GDM1 (cell line): ENCODE measurements at places on chromosomes 6 and 20.
A peak's percentile ranks its signal among the peaks of the same experiment; 100 is the strongest.

DNA sequence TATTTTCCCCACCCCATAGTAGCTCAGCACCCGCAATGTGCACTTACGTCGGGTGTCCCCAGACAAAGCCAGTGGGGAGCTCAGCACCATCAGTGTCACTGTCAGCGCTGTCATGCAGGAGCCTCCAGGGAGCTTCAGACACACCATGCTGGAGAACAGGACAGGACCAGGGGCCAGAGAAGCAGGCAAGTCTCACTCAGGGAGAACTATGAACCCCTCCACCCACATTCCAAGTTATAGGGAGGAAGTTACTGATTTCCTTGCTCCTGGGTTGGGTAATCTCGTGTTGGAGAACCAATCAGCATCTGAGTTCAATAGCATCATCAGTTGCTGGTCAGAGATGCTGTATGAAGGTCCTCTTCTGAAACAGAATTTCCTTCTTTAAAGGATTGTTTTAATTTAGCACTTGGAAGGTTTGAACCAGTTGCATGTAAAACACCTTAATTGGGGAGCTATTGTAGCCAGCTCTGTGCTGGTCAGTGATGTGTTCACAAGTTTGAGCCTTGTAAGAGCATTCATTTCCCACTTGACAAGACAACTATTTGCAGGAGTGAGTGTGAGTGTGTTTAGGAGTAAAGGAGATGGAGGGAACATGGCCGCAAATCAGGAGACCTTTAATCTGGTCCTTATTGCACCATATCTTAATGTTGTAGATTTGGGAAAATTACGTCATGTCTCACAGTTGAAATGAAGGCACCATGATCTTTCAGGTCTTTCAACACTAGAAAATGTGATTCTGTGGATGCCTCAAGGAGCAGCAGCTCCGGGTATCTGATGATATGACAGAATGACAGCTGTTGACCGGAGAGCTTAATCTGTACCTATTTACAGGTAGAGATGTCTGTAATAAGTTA is at the start of gene HLA-DRB1:
Gene HLA-DRB1 (minus strand): TSS at position 253 of the 854 bp plus-strand sequence. CDS start 106 bp downstream, at position 147.
- DNase-seq, result peak; percentile 61

GRCh38 chr20:36804425-36804824 is 30.9 kb upstream of the DSN1 start:
- DNase-seq, result no peak

- no peak for DNase-seq
Observed at GRCh38 chr20:37796121-37796520, 102.3 kb downstream of the CTNNBL1 start.

GRCh38 chr6:109083657-109084056 is 11.0 kb downstream of the SESN1 start:
- DNase-seq, result no peak

DNA sequence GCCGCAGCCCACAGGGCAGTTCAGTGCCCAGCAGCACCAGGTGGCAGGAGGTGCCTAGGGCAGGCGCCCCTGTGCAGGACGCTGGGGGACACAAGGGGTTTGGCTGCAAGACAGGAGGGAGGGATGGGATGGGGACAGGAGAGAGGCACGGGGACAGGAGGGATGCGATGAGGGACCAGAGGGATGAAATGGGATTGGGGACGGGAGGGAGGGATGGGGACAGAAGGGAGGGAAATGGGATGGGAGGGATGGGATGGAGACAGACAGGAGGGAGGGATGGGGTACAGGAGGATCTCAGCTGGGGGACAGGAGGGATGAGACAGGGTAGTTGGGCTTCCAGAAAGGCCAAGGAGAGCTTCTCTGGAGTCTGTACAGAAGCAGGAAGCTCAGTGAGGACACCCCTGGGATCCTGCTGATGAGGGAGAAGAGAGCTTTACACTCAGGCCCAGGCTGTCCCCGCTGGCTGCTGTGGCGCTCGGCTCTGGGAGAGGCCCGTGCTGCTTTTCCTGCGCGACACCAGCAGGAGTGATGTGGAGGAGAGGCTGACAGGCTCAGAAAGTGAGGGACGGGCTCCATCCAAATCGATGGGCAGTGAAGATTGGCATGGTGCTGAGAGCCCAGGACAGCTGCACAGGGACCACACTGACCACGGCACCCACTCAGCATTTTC is 400.8 kb downstream of the SMOC2 start:
- no peak for DNase-seq

GRCh38 chr6:121450242-121450641 is 14.8 kb downstream of the GJA1 start:
- no peak for DNase-seq

GRCh38 chr6:45476341-45476740 is 98.6 kb upstream of the SUPT3H start:
- no peak for DNase-seq

- no peak for DNase-seq
Observed at GRCh38 chr6:162069995-162070394, 657.6 kb downstream of the PRKN start.

DNA sequence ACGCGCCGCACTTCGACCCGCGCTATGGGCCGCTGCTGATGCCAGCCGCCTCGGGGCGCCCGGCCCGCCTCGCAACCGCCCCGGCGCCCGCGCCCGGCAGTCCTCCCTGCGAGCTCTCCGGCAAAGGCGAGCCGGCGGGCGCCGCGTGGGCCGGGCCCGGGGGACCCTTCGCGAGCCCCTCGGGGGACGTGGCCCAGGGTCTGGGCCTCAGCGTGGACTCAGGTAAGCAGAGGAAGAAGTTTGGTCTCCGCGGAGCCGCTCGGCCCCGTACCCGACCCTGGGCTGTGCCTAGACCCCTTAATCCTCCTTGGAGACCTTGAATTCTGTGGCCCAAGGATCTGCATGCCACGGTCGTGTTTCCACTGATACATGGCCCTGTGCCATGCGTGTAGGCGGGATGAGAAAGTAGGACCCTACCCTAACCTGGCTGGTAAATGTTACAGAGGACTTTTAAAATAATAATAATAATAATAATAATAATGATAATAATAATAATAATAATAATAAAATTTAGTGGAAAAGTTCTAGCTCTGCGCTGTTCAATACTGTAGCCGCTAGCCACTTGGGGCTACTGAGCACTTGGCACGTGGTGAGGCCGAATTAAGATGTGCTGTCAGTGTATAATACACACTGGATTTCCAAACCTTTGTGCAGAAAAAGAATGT is 5.6 kb downstream of the VGLL2 start:
- no peak for DNase-seq

GRCh38 chr6:16770701-16771569 is 9.7 kb upstream of the ATXN1 start:
- peak; percentile 62 for DNase-seq

DNA sequence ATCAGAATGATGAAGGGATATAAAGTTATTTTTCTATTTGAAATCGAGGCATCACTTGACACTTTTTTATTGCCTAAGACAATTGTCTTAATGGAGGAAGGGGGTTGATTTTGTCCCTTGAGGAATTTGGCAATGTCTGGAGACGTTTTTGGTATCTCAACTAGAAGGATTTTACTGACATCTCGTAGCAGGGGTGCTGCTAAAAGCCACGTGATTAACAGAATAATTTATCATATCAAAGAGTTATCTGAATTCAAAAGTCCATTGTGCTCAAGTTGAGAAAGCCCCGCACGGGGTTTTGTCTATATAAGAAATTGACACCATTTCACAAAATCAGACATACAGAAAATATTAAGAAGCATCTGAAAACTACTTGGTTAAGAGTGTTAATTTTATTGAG is 1.5 kb upstream of the TAAR6 start:
- no peak for DNase-seq

DNA sequence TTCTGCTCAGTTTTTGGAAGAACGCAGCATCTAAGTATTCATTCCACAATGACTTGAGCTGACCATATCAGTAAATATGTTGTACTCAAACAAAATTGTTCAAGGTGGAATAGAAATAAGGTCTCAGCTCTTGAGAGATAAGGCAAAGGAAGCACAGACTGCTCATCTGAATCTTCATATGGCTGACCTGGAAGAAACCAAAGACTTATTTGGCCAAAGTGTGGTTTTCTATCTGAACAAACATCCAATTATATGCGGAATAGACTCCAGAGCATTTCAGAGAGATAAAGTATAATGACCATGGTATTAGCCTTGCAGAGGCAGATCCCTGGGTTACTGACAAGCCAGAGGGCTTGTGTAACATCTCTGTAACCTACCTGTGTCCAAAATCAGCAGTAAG is 308.7 kb downstream of the CD83 start:
- no peak for DNase-seq

DNA sequence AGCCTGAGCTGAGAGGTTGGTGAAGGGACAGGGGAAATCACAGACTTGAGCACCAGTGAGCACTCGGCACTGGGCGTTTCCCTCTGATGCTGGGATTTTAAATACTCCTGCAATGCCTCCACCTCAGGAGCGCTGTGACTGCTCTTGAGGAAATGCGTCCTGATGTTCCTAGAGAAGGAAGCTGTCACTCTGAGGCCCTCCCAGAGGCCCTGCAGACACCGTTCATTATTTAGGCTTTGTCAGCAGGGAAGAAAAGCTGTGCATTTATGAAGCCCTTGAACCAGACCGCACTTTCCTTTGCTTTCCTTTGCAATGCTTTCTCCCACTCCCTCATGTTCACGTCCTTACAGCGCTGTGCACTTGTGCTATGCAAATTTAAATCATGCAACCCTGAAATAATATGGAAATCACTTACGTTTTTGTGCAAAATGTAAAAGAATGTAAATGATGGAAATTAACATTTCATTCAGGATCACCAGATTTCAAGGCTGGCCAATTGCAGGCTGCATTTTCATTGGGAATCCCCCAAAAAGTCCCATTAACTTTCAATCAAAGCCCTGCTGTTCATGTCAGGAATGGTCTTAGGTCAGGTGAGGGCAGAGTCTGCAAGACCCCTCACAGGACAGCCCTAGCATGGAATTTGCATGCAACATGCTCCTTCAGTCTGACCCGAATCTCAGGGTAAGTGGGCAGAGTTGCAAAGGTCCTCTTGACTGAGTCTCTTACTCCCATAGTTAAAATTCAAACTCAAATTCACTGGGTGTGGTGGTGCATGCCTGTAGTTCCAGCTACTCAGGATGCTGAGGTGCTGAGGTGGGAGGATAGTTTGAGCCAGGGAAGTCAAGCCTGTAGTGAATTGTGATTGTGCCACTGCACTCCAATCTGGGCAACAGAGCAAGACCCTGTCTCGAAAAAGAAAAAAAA is 45.8 kb upstream of the SYNDIG1 start:
- DNase-seq, result no peak

GRCh38 chr6:140609321-140609720 is 1234.9 kb upstream of the CITED2 start:
- no peak for DNase-seq

DNA sequence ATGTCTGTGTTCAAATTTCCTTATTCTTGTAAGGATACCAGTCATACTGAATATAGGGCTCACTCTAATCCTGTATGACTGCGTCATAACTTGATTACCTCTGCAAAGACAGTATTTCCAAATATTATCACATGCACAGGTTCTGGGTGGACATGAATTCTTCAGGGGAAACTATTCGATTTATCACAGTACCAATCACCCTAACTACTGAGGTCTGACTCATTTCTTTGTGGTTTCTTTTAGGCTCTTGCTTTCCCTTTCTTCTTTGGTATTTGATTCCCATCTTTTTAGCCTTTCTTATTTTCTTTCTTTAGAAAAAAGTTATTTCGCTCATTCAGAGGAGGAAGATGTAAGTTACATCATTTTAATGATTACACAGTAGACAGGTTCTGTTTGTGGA is 40.3 kb upstream of the TBX18 start:
- no peak for DNase-seq

DNA sequence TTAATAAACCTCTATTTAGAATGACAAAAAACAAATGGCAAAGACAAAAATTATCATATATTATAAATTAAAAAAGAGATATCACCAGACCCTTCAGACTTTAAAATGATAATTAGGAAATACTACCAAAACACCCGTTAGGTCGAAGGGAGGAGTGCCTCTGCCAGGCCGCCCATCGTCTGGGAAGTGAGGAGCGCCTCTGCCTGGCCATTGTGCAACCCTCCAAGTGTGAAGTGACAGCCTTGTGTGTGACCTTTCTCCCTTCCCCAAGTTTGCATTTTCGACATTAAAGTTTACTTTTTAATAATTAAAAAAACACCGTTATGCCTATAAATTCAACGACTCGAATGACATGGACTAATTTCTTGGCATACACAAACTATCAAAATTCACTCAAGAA is 64.5 kb upstream of the TASP1 start:
- no peak for DNase-seq

GRCh38 chr6:14640631-14641030 is 523.1 kb downstream of the CD83 start:
- no peak for DNase-seq

GRCh38 chr6:125188037-125188436 is 34.5 kb downstream of the TPD52L1 start:
- DNase-seq, result no peak

GRCh38 chr6:143251288-143251687 is 190.6 kb downstream of the AIG1 start:
- no peak for DNase-seq

DNA sequence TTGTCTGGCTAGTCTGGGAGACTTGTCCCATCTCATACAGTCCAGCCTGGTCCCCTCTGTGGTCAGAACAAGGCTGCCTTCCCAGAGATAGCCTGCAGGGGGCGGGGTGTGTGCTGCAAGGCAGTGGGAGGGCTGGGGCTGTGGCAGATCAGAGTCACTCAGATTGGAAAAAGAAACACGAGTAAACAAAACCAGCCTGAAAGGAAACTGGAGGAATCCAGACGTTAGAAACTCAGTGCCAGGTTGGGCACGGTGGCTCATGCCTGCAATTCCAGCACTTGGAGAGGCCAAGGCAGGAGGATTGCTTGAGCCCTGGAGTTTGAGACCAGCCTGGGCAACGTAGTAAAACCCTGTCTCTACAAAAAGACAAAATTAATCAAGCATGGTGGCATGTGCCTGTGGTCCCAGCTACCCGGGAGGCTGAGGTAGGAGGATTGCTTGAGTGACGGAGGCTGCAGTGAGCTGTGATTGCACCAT is 20.2 kb downstream of the LEMD2 start:
- peak; percentile 44 for DNase-seq

DNA sequence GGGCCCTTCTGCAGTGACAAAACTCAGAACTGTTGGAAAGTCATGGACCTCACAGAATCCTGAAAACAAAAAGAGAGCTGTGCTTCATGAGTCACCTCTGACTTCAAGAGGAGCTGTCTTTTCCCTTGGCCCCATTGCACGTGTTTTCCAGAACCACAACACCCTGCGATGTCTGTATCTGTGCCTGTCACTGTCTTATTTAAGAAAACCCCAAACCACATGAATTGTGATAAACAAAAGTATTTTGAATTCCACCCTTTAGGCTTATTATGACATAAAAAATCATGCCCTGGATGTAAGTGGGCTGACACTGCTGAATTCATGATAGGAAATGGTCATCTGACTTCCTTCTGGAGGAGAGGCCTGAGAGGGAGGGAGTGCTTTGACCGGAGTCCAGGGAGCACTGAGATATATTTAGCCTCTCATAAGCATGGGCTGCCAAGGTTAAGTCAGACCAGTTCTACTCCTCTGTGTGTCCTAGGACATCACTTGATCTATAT is 96.4 kb upstream of the DUSP22 start:
- no peak for DNase-seq

- no peak for DNase-seq
Observed at GRCh38 chr6:168412456-168412855, 28.5 kb upstream of the SMOC2 start.

- no peak for DNase-seq
Observed at GRCh38 chr6:73123632-73124329, 101.5 kb downstream of the KHDC1L start.

GRCh38 chr6:128605961-128606360 is 85.6 kb upstream of the PTPRK start:
- no peak for DNase-seq

- no peak for DNase-seq
Observed at GRCh38 chr6:163460307-163460782, 45.8 kb downstream of the QKI start.
